H9 (cell line): ENCODE measurements at places on chromosomes 5 and 9.
A peak's percentile ranks its signal among the peaks of the same experiment; 100 is the strongest.

DNA sequence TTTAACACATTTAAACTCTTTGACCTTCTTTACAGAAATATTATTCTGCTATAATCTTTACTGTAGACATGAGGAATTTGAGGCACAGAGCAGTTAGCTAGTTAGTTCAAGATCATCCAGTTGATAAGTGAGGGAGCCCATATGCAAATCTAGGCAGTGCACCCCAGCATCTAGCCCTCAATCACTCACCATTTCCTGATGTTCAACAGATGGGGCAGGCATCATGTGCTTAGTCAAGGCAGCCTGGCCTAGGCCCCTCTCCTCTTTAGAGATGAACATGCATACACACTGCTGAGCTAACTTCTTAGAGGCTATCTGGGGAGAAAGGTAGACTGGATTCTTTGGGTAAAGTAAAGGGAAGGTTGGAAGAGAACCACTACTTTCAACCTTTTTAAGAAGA, 206.8 kb upstream of the SLC24A2 start:
- no peak for DNase-seq

- peak; percentile 91 for DNase-seq
These were observed 9.7 kb upstream of the SMIM32 start for GRCh38 chr5:136202469-136203205.

DNA sequence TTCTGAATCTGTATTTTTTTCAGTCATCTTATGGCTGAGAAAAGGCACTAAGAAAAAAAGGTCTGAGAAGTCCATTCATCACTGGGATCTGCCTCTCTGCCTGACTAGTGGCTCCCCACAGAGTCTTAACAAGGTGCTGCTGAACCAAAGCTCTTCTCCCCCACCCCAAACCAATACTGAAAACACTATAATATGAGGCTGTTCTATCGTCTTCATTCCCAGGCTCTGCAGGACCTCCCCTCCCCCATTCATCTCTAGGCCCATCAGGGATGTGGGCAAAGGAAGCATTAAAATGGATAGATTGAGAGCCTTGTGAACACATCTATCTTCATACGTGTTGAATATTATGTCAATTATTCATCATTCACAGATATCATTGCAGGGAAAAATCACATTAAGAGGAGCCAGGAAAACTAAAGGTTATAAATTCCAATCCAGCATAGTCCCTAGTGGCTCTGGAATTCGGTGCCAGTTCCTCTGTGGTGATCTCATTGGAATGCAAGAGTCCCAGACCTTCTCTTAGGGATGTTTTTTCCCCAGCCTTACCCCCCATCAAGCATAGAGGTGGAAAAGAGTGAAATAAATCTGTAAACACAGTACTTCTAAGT, 44.3 kb upstream of the GPR151 start:
- no peak for DNase-seq

GRCh38 chr5:29697785-29698414, 1495.6 kb upstream of the CDH6 start:
- peak; percentile 26 for DNase-seq

GRCh38 chr9:126503333-126504085, 110.2 kb upstream of the LMX1B start:
- DNase-seq = no peak

DNA sequence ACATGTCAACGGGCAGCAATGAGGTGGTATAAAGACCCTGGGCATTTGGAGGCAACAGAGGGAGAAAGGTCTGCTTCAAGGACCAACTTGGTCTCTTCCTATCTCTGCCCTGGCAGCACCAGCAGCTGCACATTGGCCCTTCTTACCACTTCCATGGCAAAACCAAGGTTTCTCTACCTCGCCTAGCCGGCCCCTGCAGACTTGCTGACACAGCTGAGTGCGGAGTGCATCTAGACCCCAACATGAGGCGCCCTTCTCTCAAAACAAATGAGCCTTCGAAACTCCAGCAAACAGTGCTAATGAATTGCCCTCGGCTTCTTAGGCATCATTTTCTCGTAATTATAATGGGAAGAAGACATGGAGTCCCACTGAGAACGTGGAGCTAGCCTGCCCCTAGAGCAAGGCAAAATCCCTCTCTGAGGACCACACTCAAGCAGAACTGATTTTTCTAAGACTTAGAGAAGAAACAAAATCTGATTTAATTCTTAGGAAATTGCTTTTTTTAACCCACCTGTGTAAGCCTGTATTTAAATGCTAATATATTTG, 42.1 kb downstream of the KCNMB1 start:
- DNase-seq = no peak

DNA sequence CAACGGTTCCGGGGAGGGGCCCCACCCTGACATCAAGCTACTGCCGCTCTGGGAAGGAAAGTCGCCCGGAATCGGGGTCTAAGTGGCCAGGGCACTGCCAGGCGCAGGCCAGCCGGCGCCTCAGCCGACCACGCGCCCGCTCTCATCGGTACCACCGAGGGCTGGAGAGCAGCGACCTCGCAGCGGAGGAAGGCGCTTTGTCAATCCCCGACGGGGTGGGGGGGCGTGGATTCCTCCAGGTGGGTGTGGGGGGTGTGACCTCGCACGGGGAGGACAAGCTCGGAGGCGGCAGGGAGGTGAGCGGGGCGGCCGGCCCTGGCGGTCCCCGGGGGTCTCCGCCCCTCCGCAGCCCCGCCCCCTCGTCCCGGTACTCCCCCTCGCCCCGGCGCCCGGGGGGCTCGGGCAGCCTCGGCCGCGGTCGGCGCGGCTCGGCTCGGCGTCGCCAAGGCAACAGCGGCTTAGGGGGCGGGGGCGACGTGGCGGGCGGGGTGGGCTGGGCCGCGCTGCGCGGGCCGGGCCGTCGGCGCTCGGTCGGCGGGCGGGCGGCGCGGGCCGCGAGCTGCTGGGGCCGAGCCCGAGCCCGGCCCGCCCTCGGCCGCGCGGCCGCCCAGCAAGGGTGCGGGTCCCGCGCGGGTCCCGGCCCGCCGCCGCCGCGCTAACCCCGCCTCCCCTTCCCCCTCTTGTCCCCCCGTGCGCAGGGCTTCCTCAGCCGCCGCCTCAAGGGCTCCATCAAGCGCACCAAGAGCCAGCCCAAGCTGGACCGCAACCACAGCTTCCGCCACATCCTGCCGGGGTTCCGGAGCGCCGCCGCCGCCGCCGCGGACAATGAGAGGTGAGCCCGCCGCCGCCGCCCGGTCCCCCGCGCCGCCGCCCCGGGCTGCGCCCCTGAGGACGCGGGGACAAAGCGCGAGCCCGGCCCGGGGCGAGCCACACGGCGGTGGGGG, 47.5 kb downstream of the DAB2IP start:
- peak; percentile 73 for DNase-seq

DNA sequence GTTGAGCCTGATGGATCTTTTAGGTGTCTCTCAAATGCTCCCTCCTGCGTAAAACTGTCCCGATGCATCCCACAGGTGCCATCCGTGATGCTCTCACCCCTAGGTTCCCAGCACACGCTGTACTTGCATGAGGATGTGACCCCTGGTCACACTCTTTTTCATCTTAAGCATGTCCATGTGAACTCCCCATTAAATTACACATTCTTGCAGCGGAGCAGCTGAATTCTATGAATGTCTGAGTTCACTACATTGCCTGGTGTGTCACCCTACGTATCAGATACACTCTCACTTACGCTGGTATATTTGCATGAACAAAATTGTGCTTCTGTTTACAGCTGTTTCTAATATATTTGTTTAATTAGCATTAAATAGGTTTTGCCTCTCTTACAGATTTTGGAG, 105.3 kb upstream of the RETREG1 start:
- DNase-seq = no peak

DNA sequence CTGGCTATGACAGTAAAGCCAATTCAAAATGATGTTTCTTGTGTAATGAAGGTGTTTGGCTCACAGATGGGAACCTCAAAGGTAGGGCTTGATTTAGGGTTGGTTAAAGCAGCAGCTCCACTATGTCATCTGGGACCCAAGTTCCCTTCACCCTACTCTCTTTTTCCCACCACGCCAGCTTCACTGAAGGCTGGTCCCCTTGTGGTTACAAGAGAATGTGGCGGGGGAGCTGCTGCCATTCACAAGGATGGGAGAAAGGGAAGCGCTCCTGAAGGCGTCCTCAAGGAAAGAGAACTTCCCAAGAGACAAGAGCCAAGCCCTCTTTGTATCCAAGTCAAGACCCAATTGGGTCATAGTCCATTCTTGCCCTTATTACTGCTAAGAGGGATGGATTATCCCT, 72.7 kb downstream of the NTRK2 start:
- DNase-seq = peak; percentile 38

DNA sequence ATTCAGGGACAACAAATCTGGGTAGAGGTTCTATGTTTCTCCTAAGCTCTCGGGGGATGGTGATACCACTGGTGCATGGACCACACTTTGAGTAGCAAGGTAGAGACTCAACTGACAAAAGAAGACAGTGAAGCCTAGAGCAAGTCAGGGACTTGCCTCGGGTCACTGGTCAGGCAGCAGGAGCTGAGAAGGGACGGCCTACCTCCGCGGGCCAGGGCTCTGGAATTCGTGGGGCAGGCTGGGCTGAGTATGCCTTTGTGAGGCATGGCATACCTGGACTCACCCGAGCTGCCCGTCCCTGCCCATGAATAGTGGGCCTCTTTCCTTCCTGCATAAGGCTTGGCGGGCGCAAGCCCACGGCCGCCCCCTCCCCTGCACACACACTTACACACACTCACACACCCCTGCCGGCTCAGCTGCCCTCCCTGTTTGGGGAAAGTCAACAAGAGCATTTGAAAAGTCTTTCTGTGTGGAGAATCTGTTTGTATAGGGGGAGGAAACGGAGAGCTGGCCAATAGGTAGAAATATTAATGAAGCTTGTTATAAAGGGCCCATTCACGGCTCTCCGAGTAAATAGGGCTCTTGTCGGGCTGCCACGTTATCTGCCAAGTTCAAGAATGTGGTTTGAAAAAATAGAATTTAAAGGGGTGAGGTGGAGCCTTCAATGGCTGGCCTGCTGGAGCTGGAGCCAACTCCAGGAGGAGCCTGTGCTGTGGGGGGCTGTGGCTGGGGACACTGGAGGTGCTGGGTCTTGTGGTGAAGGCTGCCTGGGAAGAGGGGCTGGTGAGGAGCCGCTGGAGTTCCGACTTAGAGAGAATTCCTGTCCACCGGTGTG, 19.1 kb upstream of the KIF12 start:
- DNase-seq = no peak

DNA sequence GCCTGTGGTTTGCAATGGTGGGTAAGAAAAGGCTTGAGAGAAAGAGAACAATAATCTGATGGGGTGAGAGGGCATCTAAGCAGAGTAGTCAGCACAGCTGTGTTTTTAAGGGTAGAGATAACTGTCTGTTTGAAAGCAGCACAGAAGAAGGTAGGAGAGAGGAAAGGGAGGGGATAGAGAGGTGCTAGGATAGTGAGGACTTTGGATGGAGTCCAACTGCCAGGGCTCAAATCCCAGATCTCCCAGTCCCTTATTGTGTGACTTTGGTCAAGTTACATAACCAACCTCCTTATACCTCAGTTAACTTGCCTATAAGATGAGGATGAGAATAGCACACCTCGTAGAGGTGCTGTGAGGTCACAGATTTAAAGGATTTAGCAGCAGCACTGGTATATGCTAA, 55.6 kb downstream of the GPR21 start:
- no peak for DNase-seq

- no peak for DNase-seq
These were observed 11.8 kb upstream of the LHFPL2 start for GRCh38 chr5:78660401-78660800.

- no peak for DNase-seq
These were observed 10.6 kb upstream of the DMRT2 start for GRCh38 chr9:1039589-1039988.

DNA sequence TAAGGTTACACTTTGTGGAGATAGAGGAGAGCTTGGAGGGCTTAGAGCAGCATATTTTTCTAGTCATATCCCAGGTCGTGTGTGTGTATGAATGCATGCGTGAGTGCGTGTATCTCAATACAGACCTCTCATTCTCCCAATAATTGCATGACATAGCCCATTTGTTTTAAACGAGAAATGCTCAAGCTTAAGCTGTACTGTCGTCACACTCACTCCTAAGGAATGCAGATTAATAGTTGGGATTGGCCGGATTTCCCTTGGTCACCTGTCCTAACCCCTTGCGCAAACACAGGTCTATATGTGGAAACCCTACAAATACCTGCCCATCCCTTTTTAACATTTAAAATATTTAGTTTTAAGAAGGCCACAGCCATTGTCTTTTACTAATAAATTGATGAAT, 165.8 kb downstream of the SEMA5A start:
- no peak for DNase-seq

DNA sequence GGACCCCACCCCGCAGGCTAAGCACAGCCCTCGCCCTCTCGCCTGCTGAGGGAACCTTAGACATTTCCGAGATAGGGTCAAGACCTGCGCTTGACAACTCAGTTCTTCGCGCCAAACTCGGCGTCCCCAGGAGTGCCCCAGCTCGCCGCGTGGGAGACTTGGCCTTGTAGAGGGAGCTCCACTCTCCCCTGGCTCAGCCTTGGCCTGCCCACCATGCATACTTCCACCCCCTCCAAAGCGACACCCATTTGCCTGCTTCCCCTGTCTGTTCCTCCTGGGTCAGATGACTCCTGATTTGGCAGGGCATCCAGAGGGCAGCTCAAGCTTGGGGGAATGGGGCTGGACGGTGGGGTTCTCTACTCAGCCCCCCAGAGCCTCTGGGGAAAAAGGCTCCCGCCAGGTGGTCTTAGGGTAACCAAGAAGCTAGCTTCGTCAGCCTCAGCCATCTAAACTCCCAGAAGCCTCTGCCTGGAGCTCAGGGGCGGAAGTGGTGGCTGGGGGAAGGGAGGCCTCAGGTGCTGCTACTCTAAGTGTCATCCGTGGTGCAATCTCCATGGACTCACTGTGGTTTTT, 560 bp downstream of the DOCK2 start:
- no peak for DNase-seq
